Left ventricle myocardium inferior (tissue), 1 donor: ENCODE measurements at places on chromosomes 2 and 18.

GRCh38 chr2:236875906-236876505 lies 209.7 kb upstream of the COPS8 start:
- no peak for DNase-seq

GRCh38 chr2:228239207-228239906 lies 57.9 kb upstream of the SPHKAP start:
- no peak for DNase-seq

GRCh38 chr2:203498161-203498560 lies 36.9 kb downstream of the RAPH1 start:
- no peak for DNase-seq

DNA sequence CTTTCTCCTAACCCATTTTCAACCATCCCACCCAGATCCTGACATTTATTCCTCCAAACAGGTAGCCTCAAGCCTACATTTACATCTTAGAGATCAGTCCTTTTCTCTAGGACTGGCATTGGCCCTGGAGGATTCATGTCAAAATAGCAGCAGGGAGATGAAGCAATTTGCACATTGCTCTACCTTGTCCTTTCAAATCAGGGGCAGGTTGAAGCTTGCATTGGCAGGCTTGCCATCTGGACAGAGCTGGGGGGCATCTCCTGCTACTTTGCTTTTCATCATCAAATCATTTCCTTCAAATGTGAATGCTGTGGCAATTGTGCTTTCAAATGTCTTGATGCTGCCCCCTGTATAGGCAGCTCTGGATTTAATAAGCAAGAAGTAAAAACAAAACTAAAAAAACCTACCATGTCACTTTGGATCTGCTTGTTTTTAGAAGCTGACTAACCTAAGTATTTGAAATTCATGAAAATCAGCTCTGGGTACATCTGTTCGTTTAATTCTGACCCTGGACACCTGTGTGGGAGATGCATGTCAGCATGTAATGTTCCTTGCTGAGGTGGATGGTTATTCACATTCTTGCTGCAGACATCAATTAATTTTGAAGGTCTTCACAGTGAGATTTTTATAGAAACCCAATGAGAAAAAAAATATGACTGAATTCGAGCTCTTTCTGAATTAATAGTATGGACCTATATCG lies 47.9 kb downstream of the KIF5C start:
- DNase-seq, result no peak

- no peak for DNase-seq
Measured at GRCh38 chr2:121161272-121161671, 123.7 kb downstream of the TFCP2L1 start.

- DNase-seq, result no peak
Measured at GRCh38 chr18:79518683-79519128, 123.0 kb downstream of the NFATC1 start.

- DNase-seq, result no peak
Measured at GRCh38 chr2:159287733-159288132, 1.2 kb upstream of the WDSUB1 start.

DNA sequence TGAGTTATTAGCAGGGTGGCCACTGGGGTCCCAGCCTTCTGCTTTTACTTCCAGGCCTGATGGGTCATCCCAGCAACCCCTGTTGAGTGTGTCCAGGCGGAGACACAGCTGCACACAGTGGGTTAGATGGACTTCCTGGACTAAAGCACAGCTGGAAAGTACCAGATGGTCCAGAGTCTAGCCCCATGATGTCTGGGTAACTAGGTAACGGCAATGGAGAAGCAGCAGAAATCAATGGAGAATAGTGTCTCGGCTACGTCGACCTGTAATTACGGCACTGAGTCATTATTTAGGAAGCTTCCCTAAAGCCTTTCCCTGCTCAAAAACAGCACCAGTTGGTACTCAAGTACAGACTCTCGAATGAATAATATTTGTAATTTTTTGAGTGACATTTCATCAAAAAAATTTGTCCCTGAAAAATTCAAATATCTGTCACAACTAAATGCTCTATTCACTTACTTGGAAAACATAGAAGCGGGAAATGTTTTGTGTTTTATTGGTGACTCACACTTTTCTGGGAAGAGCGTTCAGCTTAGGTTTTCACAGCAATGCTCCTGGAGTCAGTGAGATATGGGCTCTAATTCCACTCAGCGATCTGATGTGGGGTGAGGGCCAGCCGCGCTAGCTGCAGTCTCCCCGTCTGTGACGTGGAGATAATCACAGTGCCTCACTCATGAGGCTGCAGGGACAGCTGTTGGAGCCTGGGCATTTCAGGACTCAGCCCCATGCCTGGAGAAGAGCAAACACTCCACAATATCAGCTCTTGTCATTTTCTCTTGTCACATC lies 16.2 kb upstream of the ARL4C start:
- no peak for DNase-seq

- DNase-seq, result no peak
Measured at GRCh38 chr2:203330434-203330833, 2.2 kb downstream of the ABI2 start.
